ENCODE measurements at places on chromosomes 4 and X. TPM values are rescaled to one million over a fixed set of nuclear protein-coding genes. Genes with fewer than 3 reads are reported as not detected.

DNA sequence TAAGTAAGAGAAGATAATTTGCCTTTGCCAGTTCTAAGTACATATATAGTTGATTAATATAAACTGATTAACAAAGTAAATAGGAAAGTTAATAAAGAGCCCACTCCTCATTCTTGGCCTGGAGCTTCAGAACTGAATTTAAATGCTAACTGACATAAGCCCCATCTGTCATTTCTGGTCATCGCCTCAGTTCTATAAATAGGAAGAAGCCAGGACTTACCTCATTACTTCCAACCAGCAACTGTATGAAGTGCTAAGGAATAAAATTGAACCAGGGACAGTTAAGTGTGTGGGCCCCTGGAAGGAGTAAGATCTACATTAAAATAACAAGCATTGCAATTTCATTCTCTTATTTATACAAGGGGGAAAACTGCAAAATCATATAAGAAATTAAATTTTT, 52.0 kb upstream of the PDLIM5 start:
- H3K27ac ChIP-seq, result no peak overlapping the region
- H3K4me3 ChIP-seq, result no peak overlapping the region
- no peaks in the 10 kb centered on the region for H3K36me3 ChIP-seq
- DNase-seq, result no peak
- H3K4me1 ChIP-seq, result peaks cover 10% of the 10 kb centered on the region
- H3K27me3 ChIP-seq, result no peaks in the 10 kb centered on the region

- no peaks in the 10 kb centered on the region for H3K4me1 ChIP-seq
- H3K27me3 ChIP-seq, result no peaks in the 10 kb centered on the region
Observed at GRCh38 chr4:1408418-1408817, 2.2 kb upstream of the NKX1-1 start.

GRCh38 chrX:15570145-15570544, 30.6 kb downstream of the ACE2 start:
- H3K4me3 ChIP-seq, result no peak overlapping the region
- H3K4me1 ChIP-seq, result no peaks in the 10 kb centered on the region
- no peaks in the 10 kb centered on the region for H3K27me3 ChIP-seq

DNA sequence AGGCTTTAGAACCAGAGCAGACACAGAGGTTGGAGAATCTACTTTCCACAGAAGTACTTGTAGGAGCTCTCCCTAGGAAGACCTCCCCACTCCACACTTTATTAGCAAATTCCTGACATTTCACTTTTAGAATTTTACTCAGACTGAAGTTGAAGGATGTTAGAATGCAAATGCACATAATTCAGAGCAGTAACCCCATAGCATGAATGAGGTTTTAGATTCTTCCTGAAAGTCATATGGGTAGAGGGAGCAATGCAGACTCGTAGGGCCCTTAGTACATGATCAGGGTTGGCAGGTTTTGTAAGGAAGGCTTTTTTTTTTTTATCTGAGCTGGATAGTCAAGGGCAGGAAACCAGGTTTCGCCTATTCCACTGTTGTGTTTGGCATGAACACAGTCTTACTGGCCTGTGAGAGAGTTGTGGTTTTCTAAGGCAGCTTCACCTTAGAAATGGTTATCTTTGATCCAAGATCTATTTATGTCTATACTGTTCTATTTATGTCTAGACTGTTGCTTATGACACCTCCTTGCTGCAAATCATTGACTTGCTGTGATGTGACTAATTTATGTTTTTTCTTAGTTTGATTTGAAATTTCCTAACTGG, 48.9 kb downstream of the SPATA18 start:
- no peak overlapping the region for H3K4me3 ChIP-seq
- DNase-seq, result no peak
- no peaks in the 10 kb centered on the region for H3K27me3 ChIP-seq
- no peaks in the 10 kb centered on the region for H3K36me3 ChIP-seq
- H3K27ac ChIP-seq, result no peak overlapping the region

DNA sequence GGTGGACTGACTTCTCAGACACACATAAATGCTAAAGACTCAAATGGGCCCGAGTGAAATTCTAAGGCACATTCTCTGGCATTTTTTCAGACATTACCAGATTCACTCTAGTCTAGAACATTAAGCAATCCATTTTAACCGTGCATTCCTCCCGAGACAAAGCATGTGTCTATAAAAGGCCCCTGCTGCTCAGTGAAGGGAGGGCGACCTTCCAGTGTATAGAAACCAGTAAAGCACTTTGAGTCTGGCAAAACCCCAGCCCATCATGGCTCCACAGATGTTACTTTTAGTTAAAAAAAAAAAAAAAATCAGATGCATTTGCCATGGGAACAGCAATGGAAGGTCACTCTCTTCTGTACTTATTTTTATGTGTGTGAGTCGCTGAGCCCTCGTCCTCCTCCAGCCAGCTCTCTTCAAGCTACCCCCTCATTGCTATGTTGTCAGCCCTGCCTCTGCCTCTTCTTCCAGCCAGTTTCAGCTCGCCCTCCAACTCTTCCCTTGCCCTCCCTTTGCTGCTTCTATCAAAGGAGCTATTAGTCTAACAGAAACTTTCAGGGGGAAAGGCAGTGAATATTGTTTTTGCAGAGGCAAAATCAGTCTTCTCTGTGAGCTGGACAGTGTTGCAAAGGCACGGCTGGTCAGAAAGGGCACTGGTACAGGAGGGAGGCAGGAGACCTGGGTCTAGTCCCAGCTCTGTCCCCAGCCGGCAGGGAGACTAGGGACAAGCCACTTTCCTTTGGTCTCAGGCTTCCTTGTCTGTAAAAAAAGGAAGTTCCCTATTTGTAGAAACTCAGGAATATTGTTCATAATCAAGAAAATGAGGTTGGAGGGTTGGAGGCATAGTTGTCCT, 644.2 kb downstream of the ZNF674 start:
- no peaks in the 10 kb centered on the region for H3K36me3 ChIP-seq
- no peak overlapping the region for H3K4me3 ChIP-seq
- no peak overlapping the region for H3K27ac ChIP-seq
- H3K27me3 ChIP-seq, result no peaks in the 10 kb centered on the region

DNA sequence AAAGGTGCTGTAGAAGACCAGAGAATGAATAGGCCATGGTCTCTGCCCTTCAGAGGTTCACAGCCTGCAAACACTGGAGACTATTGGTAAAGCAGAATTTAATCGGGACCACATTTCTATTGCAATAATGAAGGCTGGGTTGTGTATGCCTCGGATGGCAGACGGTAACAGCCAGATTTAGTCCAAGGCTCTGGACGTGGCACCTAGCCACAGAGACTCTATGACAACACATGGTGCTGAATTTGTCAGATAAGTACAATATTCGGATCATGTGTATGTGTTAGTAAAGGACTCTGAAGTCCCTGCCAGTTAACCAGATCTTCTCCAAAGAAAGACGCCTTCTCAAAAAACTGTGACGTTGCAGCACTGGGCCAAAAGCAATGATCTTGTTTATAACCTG, 129.0 kb downstream of the DCTD start:
- H3K36me3 ChIP-seq, result no peaks in the 10 kb centered on the region
- H3K27ac ChIP-seq, result no peak overlapping the region
- no peak overlapping the region for H3K4me3 ChIP-seq
- DNase-seq, result no peak
- no peaks in the 10 kb centered on the region for H3K4me1 ChIP-seq
- H3K27me3 ChIP-seq, result no peaks in the 10 kb centered on the region

DNA sequence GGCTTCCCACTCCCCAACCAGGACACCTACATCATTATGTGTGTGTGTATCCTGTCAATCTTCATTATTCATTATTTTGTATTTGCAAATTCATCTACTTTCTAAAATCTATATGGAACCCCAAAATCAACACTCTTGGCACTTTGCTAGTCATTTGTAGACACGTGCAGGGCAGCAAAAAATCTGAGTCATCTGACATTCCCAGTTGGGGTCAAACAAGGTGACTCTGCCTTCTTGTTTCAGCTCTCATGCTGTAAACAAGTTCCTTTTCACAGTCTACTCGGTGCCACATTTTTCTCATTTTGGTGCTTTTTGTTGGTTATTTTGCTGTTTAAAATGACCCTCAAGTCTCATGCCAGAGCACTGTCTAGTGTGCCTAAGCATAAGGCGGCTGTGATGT, 5.9 kb downstream of the MRFAP1L1 start:
- H3K36me3 ChIP-seq, result peaks cover 3% of the 10 kb centered on the region
- no peak overlapping the region for H3K4me3 ChIP-seq
- H3K27me3 ChIP-seq, result no peaks in the 10 kb centered on the region

DNA sequence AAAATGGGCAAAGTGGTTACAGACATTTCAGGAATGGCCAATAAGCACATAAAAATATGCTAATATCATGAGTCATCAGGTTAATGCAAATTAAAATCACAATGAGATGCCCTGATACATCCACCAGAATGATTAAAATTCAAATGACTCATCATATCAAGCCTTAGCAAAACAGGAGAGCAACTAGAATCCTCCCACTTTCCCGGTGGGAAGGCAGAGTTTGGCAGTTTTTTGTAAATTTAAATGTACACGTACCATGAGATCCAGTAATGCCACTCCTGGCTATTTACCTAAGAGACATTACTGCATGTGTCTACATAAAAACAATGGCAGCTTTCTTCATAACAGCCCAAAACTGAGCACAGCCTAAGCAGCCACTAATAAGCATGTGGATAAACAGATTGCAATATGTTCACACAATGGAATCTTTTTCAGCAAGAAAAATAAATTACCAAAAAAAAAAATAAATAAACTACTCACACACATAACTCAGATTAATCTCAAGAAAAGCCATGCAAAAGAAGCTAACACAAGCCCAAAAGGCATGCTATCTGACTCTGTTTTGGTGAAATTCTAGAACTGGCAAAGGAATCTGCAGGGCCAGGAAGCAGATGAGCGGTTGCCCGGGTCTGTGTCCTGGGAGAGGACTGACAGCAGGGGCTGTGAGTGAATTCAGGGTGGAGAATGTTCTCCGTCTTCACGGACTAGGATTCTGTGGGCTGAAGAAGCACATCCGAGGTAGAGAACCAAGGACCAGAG, 48.8 kb downstream of the AFAP1 start:
- DNase-seq, result no peak
- H3K4me1 ChIP-seq, result no peaks in the 10 kb centered on the region
- H3K36me3 ChIP-seq, result no peaks in the 10 kb centered on the region
- no peak overlapping the region for H3K27ac ChIP-seq

Gene ABCE1
- 100 TPM for total RNA-seq

Gene CDS1
- 18.1 TPM for total RNA-seq

Gene SPON2
- total RNA-seq, result 4.0 TPM

Gene AADAT
- 10.5 TPM for total RNA-seq

Gene ATP2B3
- not detected for total RNA-seq

Gene TCEANC
- 1.6 TPM for total RNA-seq

Gene SATL1
- total RNA-seq, result 0.19 TPM

Gene DDIT4L
- 4.7 TPM for total RNA-seq

Gene NXF2B
- total RNA-seq, result not detected

Gene CXCL6
- not detected for total RNA-seq

Gene UGT2B15
- 0.32 TPM for total RNA-seq

Gene MAOB
- 0.34 TPM for total RNA-seq

Measured in Caco-2 (cell line).